Upper lobe of right lung (tissue), 1 donor: ENCODE measurements at places on chromosomes 12 and 14. TPM values are rescaled to one million over a fixed set of nuclear protein-coding genes. Genes with fewer than 3 reads are reported as not detected.

- H3K36me3 ChIP-seq, result peaks cover 37% of the 10 kb centered on the region
- DNase-seq, result no peak
- H3K4me3 ChIP-seq, result peak overlapping the region; percentile 14
- no peaks in the 10 kb centered on the region for H3K27me3 ChIP-seq
These were observed 6.7 kb downstream of the IFFO1 start for GRCh38 chr12:6548966-6549683.

The SYNE3 gene
- total RNA-seq, result 19.3 TPM

The RNF212B gene
- not detected for total RNA-seq

The ZDHHC22 gene
- total RNA-seq, result not detected

The RGS6 gene
- 2.6 TPM for total RNA-seq

- no peak overlapping the region for H3K27ac ChIP-seq
- DNase-seq, result no peak
- H3K4me1 ChIP-seq, result peaks cover 11% of the 10 kb centered on the region
- no peaks in the 10 kb centered on the region for H3K27me3 ChIP-seq
- no peak overlapping the region for H3K4me3 ChIP-seq
These were observed 27.3 kb downstream of the CCDC88C start for GRCh38 chr14:91390165-91390778.

The KRT7 gene
- total RNA-seq, result 664 TPM

The BATF gene
- total RNA-seq, result 4.9 TPM

DNA sequence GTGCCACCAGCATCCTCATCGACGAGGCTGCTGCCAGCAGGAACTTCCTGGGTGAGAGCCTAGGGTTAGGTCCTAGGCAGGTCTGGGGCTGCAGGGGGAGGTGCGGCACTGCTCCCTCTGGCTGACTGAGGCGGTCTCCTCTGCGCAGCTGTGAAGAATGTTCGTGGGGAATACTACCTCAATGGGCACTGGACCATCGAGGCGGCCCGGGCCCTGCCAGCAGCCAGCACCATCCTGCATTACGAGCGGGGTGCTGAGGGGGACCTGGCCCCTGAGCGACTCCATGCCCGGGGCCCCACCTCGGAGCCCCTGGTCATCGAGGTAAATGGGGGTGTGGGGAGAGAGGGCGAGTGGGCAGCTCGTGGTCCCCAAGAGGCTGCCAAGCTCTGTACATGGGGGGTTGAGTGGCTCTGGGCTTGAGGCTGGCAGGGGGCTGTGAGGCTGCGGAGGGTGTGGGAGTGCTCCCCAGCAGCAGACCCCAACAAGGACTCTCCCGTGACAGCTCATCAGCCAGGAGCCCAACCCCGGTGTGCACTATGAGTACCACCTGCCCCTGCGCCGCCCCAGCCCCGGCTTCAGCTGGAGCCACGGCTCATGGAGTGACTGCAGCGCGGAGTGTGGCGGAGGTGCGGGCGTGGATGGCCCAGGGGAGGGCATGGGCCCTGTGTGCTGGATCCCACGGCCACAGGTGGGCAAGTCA is 14.4 kb downstream of the PAPLN start:
- H3K4me1 ChIP-seq, result no peaks in the 10 kb centered on the region
- no peaks in the 10 kb centered on the region for H3K36me3 ChIP-seq
- H3K4me3 ChIP-seq, result no peak overlapping the region

DNA sequence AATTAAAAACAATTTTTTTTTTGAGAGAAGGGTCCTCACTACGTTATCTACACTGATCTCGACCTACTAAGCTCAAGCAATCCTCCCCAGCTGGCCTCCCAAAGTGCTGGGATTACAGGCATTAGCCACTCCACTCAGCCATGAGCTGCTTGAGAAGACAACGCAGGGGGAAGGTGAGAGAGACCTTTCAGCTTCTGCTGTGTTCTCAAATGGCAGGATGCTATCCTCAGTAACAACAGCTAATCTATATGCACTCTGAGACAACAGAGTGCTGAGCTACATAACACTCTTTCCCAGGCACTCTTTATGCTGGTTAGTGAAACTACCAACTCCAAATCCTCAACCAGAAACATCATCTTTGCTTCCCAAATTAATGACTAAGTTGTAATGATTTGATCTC is 526.1 kb downstream of the CCER1 start:
- no peaks in the 10 kb centered on the region for H3K4me1 ChIP-seq
- no peak for DNase-seq
- H3K27ac ChIP-seq, result no peak overlapping the region
- H3K27me3 ChIP-seq, result no peaks in the 10 kb centered on the region

GRCh38 chr14:89217891-89218290 is 199.1 kb downstream of the FOXN3 start:
- H3K4me3 ChIP-seq, result no peak overlapping the region
- H3K4me1 ChIP-seq, result peaks cover 22% of the 10 kb centered on the region

DNA sequence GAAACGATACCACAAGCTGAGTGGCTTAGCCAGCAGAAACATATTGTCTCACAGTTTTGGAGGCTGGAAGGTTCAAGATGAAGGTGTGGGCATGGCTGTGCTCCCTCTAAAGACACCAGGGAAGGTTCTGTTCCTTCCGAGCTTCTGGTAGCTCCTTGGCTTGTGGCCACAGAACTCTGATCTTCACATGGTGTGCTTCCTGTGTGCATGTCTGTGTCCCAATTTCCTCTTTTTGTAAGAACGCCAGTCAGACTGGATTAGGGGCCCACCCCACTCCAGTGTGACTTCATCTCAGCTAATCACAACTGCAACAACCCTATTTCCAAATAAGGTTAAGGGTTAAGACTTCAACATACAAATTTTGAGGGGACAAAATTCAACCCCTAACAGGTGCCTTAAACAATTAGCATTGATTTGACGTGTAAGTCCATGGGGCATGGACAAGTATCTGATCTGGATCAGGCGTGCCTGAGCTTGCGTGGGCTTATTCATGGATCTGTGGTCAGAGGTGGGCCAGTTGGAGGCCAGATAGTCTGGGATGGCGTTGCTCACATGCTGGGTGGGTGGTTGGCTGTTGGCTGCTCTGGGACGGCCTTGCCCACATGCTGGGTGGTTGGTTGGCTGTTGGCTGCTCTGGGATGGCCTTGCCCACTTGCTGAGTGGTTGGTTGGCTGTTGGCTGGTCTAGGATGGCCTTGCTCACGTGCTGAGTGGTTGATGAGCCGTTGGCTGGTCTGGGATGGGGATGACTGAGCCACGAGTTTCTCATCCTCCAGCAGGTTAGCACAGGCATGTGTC is 88.5 kb downstream of the LGMN start:
- peak overlapping the region; percentile 67 for H3K27ac ChIP-seq
- DNase-seq, result peak; percentile 72
- peaks cover 42% of the 10 kb centered on the region for H3K4me1 ChIP-seq
- no peaks in the 10 kb centered on the region for H3K27me3 ChIP-seq

GRCh38 chr12:3973269-3973884 is 100.2 kb upstream of the PARP11 start:
- H3K27me3 ChIP-seq, result peaks cover 4% of the 10 kb centered on the region
- no peak overlapping the region for H3K4me3 ChIP-seq
- DNase-seq, result no peak
- H3K36me3 ChIP-seq, result no peaks in the 10 kb centered on the region

The SMCO2 gene
- 0.38 TPM for total RNA-seq

The SLC35F4 gene
- not detected for total RNA-seq

The OR4K1 gene
- total RNA-seq, result not detected

- peak overlapping the region; percentile 100 for H3K27ac ChIP-seq
- H3K36me3 ChIP-seq, result peaks cover 16% of the 10 kb centered on the region
- peak; percentile 81 for DNase-seq
- H3K4me3 ChIP-seq, result peak overlapping the region; percentile 83
These were observed 790 bp downstream of the GTF2A1 start for GRCh38 chr14:81219759-81220579.

DNA sequence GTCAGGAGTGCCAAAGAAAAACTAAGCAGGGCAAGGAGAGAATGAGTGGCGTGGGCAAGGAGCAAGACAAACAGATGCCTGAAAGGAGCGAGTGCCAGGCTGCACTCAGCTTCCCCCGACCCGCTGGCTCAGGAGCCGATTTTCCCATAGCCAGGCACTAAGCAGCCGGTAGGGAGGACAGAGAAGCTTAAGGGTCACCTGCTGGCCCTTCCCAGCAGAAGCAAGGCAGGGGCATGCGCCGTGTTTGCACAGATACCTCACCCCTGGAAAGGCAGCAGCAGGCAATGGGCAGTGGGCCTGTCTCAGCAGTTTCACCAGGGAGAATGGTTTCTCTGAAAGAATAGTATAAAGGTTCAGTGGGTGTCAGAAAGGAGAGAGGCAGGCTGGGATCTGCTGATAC is 104.9 kb upstream of the FKBP4 start:
- peaks cover 14% of the 10 kb centered on the region for H3K27me3 ChIP-seq
- DNase-seq, result no peak
- H3K36me3 ChIP-seq, result peaks cover 11% of the 10 kb centered on the region
- no peaks in the 10 kb centered on the region for H3K4me1 ChIP-seq
- no peak overlapping the region for H3K27ac ChIP-seq

- DNase-seq, result no peak
- no peak overlapping the region for H3K27ac ChIP-seq
- H3K27me3 ChIP-seq, result no peaks in the 10 kb centered on the region
- H3K4me1 ChIP-seq, result peaks cover 4% of the 10 kb centered on the region
- H3K4me3 ChIP-seq, result no peak overlapping the region
These were observed 220.5 kb downstream of the SEC23A start for GRCh38 chr14:38882533-38882932.

- no peak overlapping the region for H3K27ac ChIP-seq
- H3K27me3 ChIP-seq, result no peaks in the 10 kb centered on the region
- no peak overlapping the region for H3K4me3 ChIP-seq
These were observed 42.0 kb downstream of the AREL1 start for GRCh38 chr14:74670726-74671411.

GRCh38 chr14:62736048-62737043 is 308.9 kb downstream of the KCNH5 start:
- H3K4me3 ChIP-seq, result no peak overlapping the region
- no peak for DNase-seq

GRCh38 chr12:25388183-25388582 is 137.5 kb upstream of the KRAS start:
- no peak overlapping the region for H3K4me3 ChIP-seq
- DNase-seq, result no peak
- no peak overlapping the region for H3K27ac ChIP-seq
- H3K4me1 ChIP-seq, result peaks cover 8% of the 10 kb centered on the region

GRCh38 chr14:104374718-104375080 is 204.9 kb upstream of the C14orf180 start:
- no peaks in the 10 kb centered on the region for H3K4me1 ChIP-seq
- DNase-seq, result no peak
- no peak overlapping the region for H3K4me3 ChIP-seq
- H3K27ac ChIP-seq, result no peak overlapping the region

- no peak overlapping the region for H3K4me3 ChIP-seq
- no peaks in the 10 kb centered on the region for H3K27me3 ChIP-seq
- H3K36me3 ChIP-seq, result no peaks in the 10 kb centered on the region
- DNase-seq, result no peak
- peaks cover 20% of the 10 kb centered on the region for H3K4me1 ChIP-seq
These were observed 28.2 kb downstream of the KLRK1 start for GRCh38 chr12:10361622-10362021.

GRCh38 chr14:101007004-101007614 is 103.6 kb upstream of the RTL1 start:
- no peaks in the 10 kb centered on the region for H3K36me3 ChIP-seq
- H3K4me1 ChIP-seq, result no peaks in the 10 kb centered on the region
- no peaks in the 10 kb centered on the region for H3K27me3 ChIP-seq
- H3K27ac ChIP-seq, result no peak overlapping the region

- no peaks in the 10 kb centered on the region for H3K36me3 ChIP-seq
- H3K4me3 ChIP-seq, result no peak overlapping the region
- no peaks in the 10 kb centered on the region for H3K27me3 ChIP-seq
- no peak for DNase-seq
- no peaks in the 10 kb centered on the region for H3K4me1 ChIP-seq
These were observed 586.9 kb downstream of the CCER1 start for GRCh38 chr12:90368081-90368480.

The SYT1 gene
- total RNA-seq, result 0.58 TPM

The PPFIBP1 gene
- 136 TPM for total RNA-seq

The LIN7A gene
- 18.9 TPM for total RNA-seq

- H3K4me1 ChIP-seq, result no peaks in the 10 kb centered on the region
- no peak overlapping the region for H3K27ac ChIP-seq
- no peak for DNase-seq
- H3K27me3 ChIP-seq, result peaks cover 11% of the 10 kb centered on the region
These were observed 30.4 kb downstream of the MMAB start for GRCh38 chr12:109542876-109543275.

GRCh38 chr14:104224131-104224505 is 85.7 kb downstream of the KIF26A start:
- peak overlapping the region; percentile 39 for H3K4me3 ChIP-seq
- no peaks in the 10 kb centered on the region for H3K36me3 ChIP-seq
- no peak overlapping the region for H3K27ac ChIP-seq
- H3K4me1 ChIP-seq, result peaks cover 2% of the 10 kb centered on the region
- no peaks in the 10 kb centered on the region for H3K27me3 ChIP-seq

- DNase-seq, result no peak
- H3K4me3 ChIP-seq, result no peak overlapping the region
- H3K4me1 ChIP-seq, result peaks cover 21% of the 10 kb centered on the region
- no peaks in the 10 kb centered on the region for H3K36me3 ChIP-seq
- no peak overlapping the region for H3K27ac ChIP-seq
These were observed 15.6 kb downstream of the SYNE3 start for GRCh38 chr14:95500772-95501401.

The TSPAN11 gene
- total RNA-seq, result 7.8 TPM

DNA sequence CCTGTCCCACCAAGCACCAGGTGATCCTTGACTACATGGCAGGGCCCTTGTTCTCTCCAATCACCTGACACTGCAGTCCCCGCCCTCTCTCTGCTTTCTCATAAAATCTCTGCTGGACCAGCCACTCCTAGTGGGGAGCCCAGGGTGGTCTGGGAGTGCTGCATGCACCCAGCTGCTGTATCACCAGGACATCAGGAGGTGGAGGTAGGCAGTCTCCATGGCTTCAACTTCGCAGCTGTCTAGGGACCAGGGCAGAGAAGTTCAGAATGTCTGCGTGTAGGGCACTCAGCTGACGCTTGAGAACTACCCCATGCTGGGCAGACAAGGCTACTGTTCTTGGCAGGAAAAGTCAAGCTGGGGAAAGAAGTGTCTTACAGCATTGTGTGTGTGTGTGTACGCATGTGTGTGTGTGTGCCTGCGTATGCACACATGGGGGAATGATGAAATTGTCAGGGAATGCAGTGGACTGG is 2.6 kb downstream of the WSCD2 start:
- peaks cover 59% of the 10 kb centered on the region for H3K27me3 ChIP-seq
- peaks cover 10% of the 10 kb centered on the region for H3K4me1 ChIP-seq
- H3K4me3 ChIP-seq, result no peak overlapping the region

- no peak overlapping the region for H3K4me3 ChIP-seq
- no peaks in the 10 kb centered on the region for H3K4me1 ChIP-seq
- no peaks in the 10 kb centered on the region for H3K36me3 ChIP-seq
- no peaks in the 10 kb centered on the region for H3K27me3 ChIP-seq
These were observed 467.2 kb downstream of the MED13L start for GRCh38 chr12:115810122-115810901.

The C12orf75 gene
- 5.9 TPM for total RNA-seq

- H3K36me3 ChIP-seq, result no peaks in the 10 kb centered on the region
- no peak overlapping the region for H3K4me3 ChIP-seq
- no peak overlapping the region for H3K27ac ChIP-seq
- H3K4me1 ChIP-seq, result peaks cover 7% of the 10 kb centered on the region
- DNase-seq, result no peak
- no peaks in the 10 kb centered on the region for H3K27me3 ChIP-seq
These were observed 115.9 kb upstream of the TMPO start for GRCh38 chr12:98399532-98399931.
